ENCODE measurements at places on chromosomes 4 and X.

DNA sequence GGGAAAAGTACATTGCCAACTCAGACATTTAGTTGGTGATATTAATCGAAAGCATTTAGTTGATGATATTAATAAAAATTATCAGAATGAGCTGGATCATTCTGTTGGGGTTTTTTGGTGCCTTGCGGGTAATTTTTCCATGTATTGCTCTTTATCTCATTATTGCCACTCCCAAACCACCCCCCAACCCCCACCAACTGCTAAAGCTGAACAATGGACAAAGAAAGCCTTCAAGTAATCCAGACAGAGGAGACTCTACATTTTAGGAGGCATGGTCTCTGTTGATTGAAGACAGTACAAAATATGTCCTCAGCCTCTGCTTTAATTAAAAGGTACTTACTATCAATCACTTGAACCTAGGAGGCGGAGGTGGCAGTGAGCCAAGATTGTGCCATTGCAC is 22.5 kb downstream of the PDK3 start:
- no peak for DNase-seq

DNA sequence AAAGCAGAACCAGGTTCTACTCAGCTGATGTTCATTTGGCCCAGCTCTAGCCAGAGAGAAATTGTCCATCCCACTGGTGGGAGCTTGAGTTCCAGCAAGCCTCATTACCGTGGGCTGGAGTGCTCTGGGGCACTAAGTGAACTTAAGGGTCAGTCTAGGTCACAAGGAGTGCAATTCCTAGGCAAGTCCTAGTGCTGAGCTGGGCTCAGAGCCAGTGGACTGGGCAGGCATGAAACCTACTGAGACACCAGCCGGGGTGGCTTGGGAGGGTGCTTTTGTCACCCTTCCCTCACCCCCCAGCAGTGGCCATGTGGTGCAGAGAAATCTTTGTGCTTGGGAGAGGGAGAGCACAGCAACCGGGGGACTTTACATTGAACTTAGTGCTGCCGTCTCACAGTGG is 39.4 kb downstream of the GSX2 start:
- no peak for DNase-seq

- DNase-seq, result no peak
Observed at GRCh38 chr4:100962698-100963097, 384.6 kb downstream of the PPP3CA start.

- no peak for DNase-seq
Observed at GRCh38 chr4:141686146-141686775, 49.9 kb downstream of the IL15 start.

DNA sequence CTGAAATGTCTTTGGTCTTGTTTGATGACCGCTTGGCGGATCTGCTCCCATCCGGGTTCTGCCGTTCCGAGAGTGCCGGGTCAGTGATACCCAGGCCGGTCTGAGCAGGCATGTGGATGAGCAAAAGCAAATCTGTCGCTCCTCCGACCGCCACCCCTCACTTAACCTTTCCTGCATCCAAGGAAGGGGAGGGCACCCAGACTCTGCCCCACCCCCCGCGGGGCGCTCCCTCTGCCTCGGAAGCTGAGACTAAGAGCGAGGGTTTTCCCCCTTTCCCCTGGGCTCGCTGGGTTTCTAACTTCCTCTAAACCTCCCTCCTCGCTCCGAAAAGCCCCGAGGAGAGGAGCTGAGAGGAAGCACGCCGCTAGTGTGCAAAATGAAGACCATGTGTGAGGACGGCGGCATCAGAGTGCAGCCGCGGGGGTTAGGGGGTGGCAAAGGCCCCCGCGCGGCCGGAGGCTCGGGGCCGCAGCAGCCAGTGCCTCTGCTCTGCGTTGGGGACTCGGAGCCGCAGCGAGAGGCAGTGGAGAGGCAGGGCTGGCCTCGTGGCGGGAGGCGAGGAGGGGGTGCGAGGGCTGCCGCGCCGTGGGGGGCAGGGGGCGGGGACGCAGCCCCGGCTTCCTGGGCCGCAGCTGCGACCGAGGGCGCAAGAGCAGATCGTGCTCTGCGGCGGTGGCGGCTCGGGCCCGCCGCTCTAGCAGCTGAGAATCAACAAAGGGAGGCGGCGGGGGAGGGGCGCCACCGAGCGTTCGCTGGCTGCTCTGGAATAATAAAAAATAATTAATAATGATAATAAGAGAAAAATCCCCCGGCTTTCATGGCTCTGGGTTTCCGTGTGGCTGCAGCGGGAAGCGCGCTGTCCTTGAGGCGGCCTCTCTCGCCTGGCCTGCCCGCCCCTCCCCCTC is 55.8 kb upstream of the BCOR start:
- peak; percentile 57 for DNase-seq

GRCh38 chr4:31662951-31663350 is 942.8 kb downstream of the PCDH7 start:
- DNase-seq, result no peak

DNA sequence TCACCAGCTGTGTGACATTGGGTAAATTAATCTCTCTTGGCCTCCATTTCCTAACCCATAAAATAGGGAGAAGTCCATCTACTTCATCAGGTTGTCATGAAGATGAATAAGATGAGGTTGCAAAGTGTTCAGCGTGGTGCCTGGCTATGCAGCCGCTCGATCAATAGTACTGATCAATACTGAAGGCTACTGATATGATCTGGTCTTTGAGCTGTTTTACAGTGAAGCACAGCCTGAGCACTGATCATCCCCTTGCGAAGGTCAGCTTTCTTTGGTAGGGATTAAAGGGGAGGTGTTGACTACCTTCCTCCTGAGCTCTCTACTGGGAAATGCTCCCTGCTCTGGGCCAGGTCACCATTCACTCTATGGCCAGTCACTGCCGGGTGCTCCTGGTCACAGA is 108.4 kb upstream of the NOCT start:
- DNase-seq, result no peak

DNA sequence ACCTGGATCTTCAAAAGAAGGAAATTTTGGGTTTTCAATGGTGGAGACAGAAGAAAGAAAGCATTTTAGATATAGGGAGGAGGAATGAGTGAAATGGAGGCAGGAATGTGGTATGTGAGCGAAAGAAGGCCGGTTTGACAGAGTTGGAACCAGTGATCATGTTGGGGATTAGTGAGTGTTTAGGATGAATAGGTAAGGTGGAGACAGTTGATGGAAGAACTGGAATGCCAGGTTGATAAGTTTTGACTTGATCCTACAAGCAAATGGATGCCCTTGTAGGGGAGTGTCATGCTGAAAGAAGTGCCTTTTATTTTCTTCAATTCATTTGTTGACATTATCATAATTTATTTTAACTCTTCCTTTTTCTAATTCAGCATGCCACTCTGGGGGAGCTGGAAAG is 207.8 kb upstream of the AMOT start:
- DNase-seq, result no peak

- no peak for DNase-seq
Observed at GRCh38 chrX:130719413-130719812, 183.6 kb downstream of the ENOX2 start.

DNA sequence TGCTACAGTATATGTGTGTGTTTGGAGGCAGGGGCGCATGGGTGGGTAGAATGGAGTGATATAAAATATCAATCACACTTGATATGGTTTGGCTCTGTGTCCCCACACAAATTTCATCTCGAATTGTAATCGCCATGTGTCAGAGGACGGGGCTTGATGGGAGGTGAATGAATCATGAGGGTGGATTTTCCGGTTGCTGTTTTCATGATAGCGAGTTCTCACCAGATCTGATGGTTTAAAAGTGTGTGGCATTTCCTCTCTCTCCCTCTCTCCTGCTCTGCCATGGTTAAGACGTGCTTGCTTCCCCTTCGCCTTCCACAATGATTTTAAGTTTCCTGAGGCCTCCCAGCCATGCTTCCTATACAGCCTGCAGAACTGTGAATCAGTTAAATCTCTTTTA is 14.8 kb downstream of the SOWAHB start:
- no peak for DNase-seq

DNA sequence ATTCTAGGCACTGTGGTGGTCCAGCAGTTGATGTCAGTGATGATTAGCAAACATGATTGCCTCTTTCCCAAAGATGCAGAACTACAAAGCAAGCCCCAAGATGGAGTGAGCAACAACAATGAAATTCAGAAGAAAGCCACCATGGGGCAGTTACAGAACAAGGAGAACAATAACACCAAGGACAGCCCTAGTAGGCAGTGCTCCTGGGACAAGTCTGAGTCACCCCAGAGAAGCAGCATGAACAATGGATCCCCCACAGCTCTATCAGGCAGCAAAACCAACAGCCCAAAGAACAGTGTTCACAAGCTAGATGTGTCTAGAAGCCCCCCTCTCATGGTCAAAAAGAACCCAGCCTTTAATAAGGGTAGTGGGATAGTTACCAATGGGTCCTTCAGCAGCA is 365.3 kb downstream of the MAPK10 start:
- DNase-seq, result no peak

DNA sequence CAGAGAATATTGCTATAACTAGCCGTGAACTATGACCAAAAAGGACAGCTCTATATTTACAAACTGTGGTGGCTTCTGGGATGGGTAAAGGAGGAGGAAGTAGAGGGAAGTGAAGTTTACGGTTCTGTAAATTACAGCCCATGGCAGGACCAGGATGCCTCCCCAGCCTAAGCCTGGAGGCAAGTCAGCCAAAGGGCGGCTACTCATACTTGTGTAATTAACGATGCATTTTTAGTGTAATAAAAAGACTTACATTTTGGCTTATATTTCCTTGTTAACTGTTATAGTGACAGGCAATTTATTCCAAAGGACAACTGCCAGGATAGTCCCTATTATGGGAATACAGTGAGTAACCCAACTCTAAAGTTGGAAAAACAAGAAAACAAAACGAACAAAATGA is 139.9 kb upstream of the OTUD4 start:
- no peak for DNase-seq

DNA sequence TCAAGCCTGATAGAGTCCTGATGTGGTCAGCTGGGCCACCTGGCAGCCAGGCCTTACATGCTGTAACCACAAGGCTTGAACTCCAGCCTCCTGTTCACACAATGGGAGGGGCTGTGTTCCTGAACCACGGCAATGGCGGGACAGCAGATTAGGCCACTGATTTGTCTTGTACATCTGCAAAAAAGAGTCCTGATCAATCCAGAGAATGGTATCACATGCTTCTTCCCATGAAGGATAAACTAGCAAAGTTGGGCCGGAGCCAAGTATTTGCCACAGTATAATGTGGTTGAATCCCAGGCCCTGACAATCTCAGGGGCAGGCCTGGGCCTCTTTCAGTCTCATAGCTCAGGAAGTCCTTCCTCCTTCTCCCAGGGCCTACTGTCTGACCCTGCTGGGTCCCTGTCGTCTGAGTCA is 2182.5 kb upstream of the AGA start:
- DNase-seq, result no peak

GRCh38 chr4:159024266-159024665 is 78.6 kb upstream of the RAPGEF2 start:
- DNase-seq, result no peak

DNA sequence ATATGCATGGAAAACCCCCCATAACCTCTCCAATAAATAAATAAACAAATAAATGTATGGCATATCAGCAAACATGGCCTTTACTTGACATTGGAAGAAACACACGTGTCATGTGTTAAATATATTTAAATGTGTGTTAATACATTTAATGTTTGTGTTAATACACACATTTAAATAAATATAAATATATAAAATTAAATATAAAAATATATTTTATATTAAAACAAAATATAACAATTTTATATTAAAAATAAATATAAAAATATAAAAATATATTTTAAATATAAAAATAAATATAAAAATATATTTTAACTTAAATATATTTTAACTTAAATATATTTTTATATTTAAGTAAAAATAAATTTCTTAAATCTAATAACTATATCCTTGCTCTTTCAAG is 187.6 kb upstream of the CXXC4 start:
- DNase-seq, result no peak

DNA sequence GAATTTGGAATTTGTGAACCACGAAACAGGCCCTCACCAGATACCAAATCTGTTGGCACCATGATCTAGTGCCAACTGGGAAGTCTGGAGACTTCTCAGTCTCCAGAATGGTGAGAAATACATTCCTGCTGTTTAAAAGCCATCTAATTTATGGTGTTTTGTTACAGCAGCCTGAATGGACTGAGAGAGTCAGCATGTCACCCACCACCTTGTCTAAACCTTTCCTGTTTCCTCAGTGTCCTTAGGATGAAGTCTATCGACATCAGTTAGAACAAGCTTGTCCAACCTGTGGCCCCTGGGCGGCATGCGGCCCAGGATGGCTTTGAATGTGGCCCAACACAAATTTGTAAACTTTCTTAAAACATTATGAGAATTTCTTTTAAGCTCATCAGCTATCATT is 42.1 kb downstream of the FREM3 start:
- DNase-seq, result no peak

DNA sequence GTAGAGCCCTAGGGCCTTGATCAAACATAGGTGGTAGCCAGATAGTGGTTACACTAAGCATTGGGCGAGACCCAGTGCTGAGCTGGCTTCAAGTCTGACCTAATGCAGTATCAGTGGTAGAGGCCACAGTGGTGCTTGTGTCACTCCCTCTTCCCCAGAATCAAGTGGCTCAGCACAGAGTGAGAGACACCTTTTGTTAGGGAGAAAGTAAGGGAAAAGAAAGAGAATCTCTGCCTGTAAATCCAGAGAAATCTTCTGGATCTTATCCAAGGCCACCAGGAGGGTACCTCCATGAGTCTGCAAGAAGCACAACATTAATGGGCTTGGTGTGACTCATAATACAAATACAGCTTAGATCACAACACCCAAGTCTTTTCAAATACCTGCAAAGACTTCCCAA is 117.7 kb upstream of the SLC6A14 start:
- DNase-seq, result no peak

DNA sequence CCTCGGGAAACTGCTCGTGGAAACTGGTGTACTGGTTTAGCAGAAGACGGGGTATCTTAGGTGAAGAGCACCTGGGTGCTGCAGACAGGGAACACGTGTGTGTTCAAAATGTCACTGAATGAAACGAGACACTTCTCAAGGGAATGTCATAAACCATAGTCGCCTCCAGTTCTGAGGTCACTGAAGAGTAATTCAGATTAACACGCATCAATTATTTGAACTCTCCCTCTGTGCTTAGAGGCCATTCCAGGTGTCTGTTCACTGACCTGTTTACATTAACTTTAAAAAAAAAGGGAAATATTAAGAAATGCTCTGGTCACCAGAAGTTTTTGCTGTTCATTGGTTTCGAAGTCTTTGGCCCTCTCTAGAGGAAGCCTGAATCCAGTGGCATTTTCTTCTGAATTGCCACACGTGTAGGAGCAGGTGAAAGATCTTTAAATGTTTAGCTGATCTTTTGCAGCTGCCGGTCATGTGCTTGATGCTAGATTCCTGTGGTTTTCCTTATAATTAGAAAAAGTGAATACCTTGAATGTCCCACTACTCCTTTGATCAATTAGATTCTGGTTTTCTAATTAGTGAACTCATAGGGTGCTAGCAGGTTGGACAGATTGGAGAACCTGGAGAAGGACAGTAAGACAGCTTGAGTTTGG is 330.5 kb downstream of the ARHGAP10 start:
- DNase-seq, result no peak

DNA sequence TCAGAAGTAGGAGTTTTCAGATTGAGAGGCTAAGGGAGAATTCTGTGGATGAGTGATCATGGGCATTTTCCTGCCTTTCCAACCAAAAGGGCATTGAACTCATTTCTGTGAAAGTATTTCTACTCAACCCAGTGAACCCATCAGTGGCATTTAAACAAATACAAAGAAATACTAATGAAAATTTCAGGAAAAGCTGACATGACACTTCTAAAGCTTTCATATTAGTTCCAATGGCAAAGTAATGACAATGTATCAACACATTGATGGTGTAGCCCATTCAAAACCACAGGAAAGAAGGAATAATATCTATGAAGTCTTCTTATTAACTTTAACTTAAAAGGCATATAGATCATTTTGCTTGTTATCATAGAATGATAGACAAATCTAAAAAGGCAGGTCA is 183.5 kb upstream of the ANXA10 start:
- DNase-seq, result no peak

GRCh38 chr4:107709916-107710315 is 10.1 kb downstream of the PAPSS1 start:
- no peak for DNase-seq
